Stomach (tissue), 19 donors: ENCODE measurements at places on chromosomes 4 and X. TPM values are rescaled to one million over a fixed set of nuclear protein-coding genes. Genes with fewer than 3 reads are reported as not detected.

Gene TRIM75
- not detected for polyA plus RNA-seq

Gene FAM47E
- polyA plus RNA-seq = 6.2 TPM

Gene BMP3
- 0.15 TPM for polyA plus RNA-seq

Gene PRRG1
- 2.9 TPM for polyA plus RNA-seq

Gene MAGEA11
- not detected for polyA plus RNA-seq

Gene ATP1B4
- polyA plus RNA-seq = not detected

Gene PRR32
- not detected for polyA plus RNA-seq

Gene TBCK
- 8.6 TPM for polyA plus RNA-seq

Gene UGT2A3
- polyA plus RNA-seq = 0.46 TPM

Gene ZNF182
- 2.0 TPM for polyA plus RNA-seq

Gene CFAP47
- not detected for polyA plus RNA-seq

Gene PRDM8
- 2.4 TPM for polyA plus RNA-seq
